ENCODE measurements at places on chromosomes 5 and 9. TPM values are rescaled to one million over a fixed set of nuclear protein-coding genes. Genes with fewer than 3 reads are reported as not detected.

- no peaks in the 10 kb centered on the region for H3K4me1 ChIP-seq
- H3K4me3 ChIP-seq = no peak overlapping the region
- H3K36me3 ChIP-seq = no peaks in the 10 kb centered on the region
- H3K27ac ChIP-seq = no peak overlapping the region
- no peak for DNase-seq
These were observed 142.4 kb downstream of the OLFM1 start for GRCh38 chr9:135229701-135230385.

Gene DAB2
- 0.53 TPM for total RNA-seq

DNA sequence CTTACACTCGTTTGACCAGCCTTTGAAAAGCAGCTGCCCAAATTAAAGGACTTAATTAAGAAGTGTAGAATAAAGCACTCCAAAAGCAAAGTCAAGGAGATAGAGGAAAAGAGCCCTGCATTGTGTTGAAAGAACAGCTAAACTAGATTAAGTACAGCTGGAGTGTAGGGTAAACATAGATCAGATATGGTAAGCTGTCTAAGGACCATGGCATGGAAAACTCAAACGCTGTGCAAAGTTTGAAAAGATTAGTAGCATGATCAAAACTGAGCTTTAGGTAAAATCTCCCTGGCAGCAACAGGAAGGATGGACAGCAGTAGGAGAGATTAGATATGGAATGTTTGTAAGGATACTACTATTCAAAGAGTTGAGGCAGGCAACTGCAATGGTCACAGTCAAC is 55.4 kb downstream of the BNC2 start:
- H3K36me3 ChIP-seq = no peaks in the 10 kb centered on the region
- no peak for DNase-seq
- H3K4me3 ChIP-seq = no peak overlapping the region
- H3K27ac ChIP-seq = no peak overlapping the region
- H3K4me1 ChIP-seq = no peaks in the 10 kb centered on the region
- H3K27me3 ChIP-seq = no peaks in the 10 kb centered on the region

Gene LCP2
- total RNA-seq = 40.0 TPM

- DNase-seq = no peak
- no peaks in the 10 kb centered on the region for H3K4me1 ChIP-seq
- no peaks in the 10 kb centered on the region for H3K36me3 ChIP-seq
- H3K4me3 ChIP-seq = no peak overlapping the region
These were observed 165.6 kb upstream of the FSTL4 start for GRCh38 chr5:133777951-133778350.

GRCh38 chr9:98778711-98779530 is 17.4 kb downstream of the ANKS6 start:
- no peaks in the 10 kb centered on the region for H3K4me1 ChIP-seq
- no peaks in the 10 kb centered on the region for H3K27me3 ChIP-seq
- H3K27ac ChIP-seq = no peak overlapping the region
- no peaks in the 10 kb centered on the region for H3K36me3 ChIP-seq
- no peak overlapping the region for H3K4me3 ChIP-seq

DNA sequence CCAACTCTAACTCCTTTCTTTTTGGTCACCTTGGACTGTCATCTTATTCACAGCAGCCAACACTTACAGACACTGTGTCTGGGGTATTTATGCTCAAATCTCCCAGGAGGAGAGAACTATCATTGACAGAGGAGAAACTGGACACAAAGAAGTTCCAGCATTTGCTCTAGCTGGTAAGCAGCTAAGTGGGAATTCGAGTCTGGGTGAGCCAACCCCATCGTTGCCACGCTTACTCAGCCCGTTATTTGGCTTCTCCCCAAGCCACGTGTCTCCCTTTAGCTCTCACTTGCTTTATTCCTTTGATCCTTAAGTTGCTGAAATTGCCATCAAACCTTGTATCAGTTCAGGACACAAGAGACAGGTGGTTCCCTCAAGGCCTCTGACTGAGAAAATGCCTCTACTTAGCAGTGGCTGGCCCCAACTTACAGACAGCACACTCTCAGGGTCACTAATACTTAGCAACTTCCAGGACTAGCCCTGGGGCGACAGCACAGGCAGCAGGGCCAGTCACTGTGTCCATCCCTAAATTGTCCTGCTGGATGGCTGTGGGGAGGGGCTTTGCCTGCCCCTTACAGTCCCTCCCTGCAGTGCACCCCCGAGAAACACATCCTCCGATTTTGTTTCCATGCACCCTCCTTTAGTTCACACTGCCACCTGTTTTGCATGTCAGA is 1.4 kb downstream of the SLC36A2 start:
- H3K36me3 ChIP-seq = no peaks in the 10 kb centered on the region
- peaks cover 4% of the 10 kb centered on the region for H3K27me3 ChIP-seq
- H3K27ac ChIP-seq = no peak overlapping the region
- no peaks in the 10 kb centered on the region for H3K4me1 ChIP-seq
- no peak overlapping the region for H3K4me3 ChIP-seq

DNA sequence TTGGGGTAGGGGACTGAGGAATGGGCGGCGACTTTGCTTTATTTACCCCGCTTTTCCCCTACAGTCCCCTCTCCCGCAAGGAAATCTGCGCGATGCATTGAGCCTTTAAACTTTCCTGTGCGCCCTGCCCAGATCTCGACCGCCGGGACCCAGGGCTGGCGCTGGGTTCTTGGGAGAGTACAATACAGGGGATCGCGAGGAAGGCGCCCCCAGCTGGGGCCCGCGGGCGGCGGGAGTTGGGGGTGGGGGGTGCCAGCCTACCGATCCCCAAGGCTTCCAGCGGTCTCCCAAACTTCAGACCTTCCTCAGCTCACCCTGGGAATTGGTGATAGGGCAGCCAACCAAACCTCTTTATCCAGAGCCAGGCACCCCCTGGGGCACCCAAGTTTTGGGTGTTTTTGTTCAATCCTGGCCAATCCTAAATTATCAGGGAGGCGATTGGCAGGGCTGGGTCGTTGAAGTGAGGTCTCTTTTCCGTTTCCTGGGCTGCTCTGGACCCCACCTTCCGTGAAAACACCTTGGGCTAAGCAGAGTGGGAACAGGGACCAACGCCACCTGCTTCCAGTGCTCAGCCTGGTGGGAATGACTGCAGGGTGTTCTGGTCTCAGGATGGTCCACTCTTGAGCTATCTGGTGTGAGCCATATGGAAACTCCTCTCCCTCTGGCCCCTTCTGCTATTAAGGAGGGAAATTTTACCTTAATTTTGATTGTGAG is 51.4 kb upstream of the DAB2IP start:
- DNase-seq = no peak
- H3K36me3 ChIP-seq = no peaks in the 10 kb centered on the region
- peaks cover 10% of the 10 kb centered on the region for H3K27me3 ChIP-seq

Data from GM12878 (cell line).